GM12878 (cell line): ENCODE measurements at places on chromosomes 12 and 14.

GRCh38 chr14:57811998-57812546 is 53.8 kb downstream of the SLC35F4 start:
- DNase-seq = no peak

GRCh38 chr14:105168093-105168420 is 519 bp downstream of the JAG2 start:
- DNase-seq = no peak

GRCh38 chr12:42284876-42285275 is 41.0 kb downstream of the ZCRB1 start:
- no peak for DNase-seq

- DNase-seq = no peak
These were observed 30.3 kb upstream of the ADIPOR2 start for GRCh38 chr12:1660304-1661187.

GRCh38 chr12:559208-559905 is 99.6 kb downstream of the B4GALNT3 start:
- no peak for DNase-seq

DNA sequence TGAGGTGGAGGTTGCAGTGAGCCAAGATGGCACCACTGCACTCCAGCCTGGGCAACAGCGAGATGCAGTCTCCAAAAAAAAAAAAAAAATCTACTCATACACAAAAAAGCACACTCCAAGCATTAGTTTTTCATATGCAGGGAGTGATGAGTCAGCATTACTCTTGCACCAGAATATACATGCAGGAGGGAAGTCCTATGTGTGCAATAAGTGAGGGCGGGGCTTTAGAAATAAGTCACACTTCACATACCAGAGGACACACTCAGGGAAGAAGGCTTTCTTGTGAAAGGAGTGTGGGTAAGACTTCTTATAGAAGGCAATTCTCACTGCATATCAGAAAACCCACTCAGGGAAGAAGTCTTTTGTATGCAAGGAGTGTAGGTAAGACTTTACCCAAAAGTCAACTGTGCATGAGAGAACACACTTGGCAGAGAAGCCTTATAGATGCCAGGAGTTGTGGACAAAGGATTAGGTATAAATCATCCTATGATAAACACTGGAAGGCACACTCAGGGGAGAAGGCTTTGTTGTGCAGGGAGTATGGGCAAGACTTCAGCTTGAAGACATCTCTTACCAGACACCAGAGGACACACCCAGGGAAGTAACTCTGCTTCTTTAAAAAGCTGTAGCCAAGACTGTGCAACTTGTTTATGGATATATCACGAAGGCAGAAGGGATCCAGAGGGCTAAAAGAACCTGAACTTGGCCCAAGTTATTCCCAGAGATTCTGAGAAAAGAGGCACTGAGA is 50.5 kb downstream of the ATF7 start:
- DNase-seq = no peak

GRCh38 chr12:124739953-124740561 is 123.6 kb downstream of the SCARB1 start:
- no peak for DNase-seq
